ENCODE measurements at places on chromosomes 5 and 9.

GRCh38 chr5:178418471-178419010 is 171.7 kb downstream of the COL23A1 start:
- DNase-seq: no peak

- DNase-seq: no peak
Measured at GRCh38 chr5:167730121-167730520, 561.3 kb upstream of the WWC1 start.

DNA sequence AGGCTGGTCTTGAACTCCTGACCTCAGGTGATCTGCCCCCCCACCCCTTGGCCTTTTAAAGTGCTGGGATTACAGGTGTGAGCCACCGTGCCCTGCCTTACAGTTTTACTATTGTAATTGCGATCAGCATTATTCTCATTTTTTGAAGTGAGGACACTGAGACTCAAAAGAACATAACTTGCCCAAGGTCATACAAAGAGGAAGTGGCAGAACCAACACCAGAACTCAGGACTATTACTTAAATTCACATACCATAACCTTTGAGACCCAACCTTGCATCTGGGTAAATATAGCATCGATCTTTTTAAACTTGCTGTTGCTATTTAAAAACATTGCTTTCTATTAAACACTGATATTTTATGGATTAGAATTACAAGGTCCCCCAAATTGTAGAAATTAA is 54.2 kb downstream of the FOXI1 start:
- no peak for DNase-seq

DNA sequence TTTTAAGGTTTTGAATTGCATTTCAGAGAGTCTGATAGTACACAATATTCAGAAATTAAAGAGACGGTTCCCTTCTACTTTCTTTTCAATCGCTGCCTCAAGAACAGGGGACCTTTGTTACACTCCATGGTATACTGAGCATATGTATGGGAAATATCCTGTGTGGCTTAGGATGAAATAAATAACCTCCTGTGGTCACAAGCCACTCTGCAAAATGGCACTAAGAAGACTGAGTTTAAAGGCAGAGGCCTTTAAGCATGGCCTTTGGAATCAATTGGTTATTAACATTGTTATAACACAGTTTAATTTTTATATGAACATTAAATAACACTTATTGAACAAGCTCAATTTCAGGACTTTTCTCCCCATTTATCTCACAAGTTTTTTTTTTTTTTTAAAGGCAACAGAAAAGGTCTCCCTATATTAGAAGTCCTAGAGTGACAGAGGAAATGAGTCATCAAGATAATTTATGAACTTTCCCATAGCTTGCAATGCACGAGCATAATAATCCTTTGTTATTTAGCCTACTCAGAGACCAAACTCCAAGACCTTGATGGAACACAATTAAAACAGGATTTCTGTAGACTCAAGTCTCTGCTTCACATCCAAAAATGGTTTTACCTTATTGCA is 341.9 kb downstream of the TMEM167A start:
- DNase-seq: no peak

DNA sequence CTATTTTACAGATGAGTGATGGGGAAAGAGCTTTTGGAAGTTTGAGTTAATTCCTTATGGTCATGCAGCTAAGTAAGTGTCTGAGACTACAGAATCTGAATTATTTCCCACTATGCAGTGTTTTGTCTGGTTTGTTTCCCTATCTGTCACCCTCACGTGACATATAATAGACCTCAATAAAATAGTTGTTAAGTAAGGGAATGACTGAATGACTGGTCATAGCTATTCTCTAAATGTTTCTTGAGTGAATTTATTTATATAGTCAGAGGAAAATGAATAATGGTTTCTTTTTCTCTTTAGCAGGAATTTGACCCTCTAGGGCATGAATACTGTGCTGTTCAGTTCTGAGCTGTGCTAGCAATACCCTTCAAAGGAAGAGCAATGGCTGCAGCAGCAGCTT is 10.3 kb downstream of the TRIM32 start:
- no peak for DNase-seq
